ENCODE measurements at places on chromosomes 7 and 10. TPM values are rescaled to one million over a fixed set of nuclear protein-coding genes. Genes with fewer than 3 reads are reported as not detected.

DNA sequence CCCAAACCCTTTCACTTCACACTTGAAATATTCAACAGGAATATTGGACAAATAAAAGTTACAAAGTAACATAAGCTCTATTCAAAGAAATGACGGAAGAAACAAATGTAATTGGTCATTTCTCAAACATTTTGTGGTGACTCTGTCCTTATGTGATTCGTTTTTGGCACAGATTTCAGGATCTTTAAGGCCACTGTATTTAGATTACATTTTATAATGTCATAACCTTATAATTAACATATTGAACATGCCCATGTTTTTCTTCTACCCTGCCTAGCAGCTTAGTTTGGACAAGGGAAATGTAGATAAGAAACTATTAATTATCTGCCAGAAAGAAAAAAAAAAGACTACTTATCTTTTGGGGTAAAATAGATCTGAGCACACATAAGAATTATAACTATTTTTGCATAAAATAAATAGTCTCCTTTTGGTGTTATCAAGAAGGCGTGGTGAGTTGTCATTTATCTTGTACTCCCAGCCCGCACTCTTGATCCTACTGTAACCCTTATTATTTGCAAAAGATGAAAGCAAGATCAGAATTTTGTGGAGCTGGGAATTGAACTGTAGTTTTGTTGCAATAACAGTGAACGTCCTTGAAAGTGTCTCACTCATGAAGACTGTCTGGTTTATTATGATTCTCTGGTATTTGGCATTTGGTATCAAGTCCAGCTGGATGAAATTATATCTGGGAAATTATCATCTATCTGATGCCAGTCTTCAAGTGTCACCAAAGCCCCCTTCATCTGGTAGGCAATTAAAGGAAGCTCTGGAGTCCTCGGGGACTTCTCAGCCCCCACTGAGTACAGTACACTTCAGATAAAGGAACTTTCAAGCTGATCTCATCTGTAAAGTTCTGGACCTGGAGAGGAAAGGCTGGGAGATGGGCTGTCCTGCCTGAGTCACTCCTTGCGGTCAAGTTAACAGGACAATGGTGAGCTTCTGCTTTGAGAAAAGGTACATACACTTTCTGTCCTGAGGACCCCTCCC is 175.7 kb upstream of the INHBA start:
- peaks cover 44% of the 10 kb centered on the region for H3K4me1 ChIP-seq
- H3K27me3 ChIP-seq = no peaks in the 10 kb centered on the region
- H3K27ac ChIP-seq = peak overlapping the region; percentile 91
- H3K4me3 ChIP-seq = no peak overlapping the region

DNA sequence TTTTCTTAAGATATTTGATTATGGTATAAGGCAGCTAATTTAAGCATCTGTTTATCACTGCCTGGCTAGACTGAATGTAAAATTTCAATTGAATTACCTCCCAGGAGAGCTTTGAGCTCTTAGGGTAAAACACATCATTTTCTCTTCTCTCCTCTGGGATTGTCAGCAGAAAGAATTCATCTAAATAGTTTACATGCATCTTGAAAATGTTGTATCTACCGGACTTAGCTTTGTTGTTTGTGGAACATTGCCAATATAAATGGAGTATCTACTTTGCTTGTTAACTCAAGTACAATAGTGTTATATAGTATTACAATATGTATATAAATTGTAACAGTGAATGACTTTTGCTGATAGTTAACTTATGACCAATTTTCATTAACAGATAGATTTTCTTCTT is 73.3 kb downstream of the TAF3 start:
- H3K27ac ChIP-seq = no peak overlapping the region
- no peaks in the 10 kb centered on the region for H3K27me3 ChIP-seq
- H3K4me3 ChIP-seq = no peak overlapping the region
- no peaks in the 10 kb centered on the region for H3K4me1 ChIP-seq
- H3K36me3 ChIP-seq = no peaks in the 10 kb centered on the region

- no peaks in the 10 kb centered on the region for H3K27me3 ChIP-seq
- no peak for DNase-seq
- H3K4me3 ChIP-seq = peak overlapping the region; percentile 95
- H3K27ac ChIP-seq = peak overlapping the region; percentile 86
- H3K4me1 ChIP-seq = peaks cover 19% of the 10 kb centered on the region
Measured at GRCh38 chr7:92244808-92245486, 767 bp downstream of the KRIT1 start.

DNA sequence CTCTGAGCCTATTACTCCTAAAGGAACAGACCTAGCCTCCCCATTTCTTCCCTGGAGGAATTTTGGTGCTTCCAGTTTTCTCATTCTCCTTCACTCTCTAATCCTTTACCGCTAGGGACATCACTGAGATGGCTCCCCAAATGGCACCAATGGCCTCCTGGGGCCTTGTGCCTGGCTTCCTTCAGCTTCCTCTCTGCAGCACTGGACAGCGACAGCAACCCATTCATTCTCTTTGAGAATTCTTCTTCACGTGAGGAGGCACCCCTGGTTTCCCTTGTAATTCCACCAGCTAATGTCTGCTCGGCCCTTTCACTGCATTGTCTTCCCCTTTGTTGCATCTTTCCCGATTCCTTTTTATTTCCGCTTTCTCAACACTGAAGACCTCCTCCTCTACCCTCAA is 24.6 kb upstream of the KDM7A start:
- no peak overlapping the region for H3K4me3 ChIP-seq
- H3K36me3 ChIP-seq = no peaks in the 10 kb centered on the region
- DNase-seq = no peak
- H3K4me1 ChIP-seq = peaks cover 14% of the 10 kb centered on the region
- peaks cover 6% of the 10 kb centered on the region for H3K27me3 ChIP-seq
- H3K27ac ChIP-seq = no peak overlapping the region

DNA sequence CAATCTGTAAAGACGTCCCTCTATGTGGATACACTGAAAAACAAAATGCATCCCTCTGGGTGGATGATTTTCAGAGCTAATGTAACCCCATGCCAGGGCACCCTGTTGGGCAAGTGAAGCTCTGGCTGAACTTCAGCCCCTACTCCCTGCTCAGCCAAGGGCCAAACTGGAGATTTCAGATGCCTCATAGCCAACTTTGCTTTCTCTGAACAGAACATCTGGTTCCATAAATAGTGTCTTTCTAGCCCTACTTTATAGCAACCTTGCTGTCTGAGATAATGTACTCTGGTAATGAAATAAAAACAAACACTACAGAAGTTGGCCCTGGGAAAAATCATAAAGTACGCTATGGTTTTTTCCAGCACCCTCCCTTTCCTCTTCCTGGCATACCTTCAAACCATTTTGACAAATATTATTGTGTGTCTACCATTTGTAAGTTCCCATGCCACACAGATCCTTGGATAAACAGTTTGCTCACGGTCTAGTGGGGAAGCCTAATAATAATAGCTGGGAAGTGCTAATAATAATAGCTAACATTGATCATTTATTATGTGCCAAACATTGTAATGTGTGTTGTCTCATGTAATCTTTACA is 3.4 kb downstream of the ENTPD1 start:
- no peaks in the 10 kb centered on the region for H3K4me1 ChIP-seq
- no peaks in the 10 kb centered on the region for H3K36me3 ChIP-seq
- H3K27ac ChIP-seq = no peak overlapping the region
- DNase-seq = no peak
- no peaks in the 10 kb centered on the region for H3K27me3 ChIP-seq

- H3K36me3 ChIP-seq = no peaks in the 10 kb centered on the region
- peaks cover 6% of the 10 kb centered on the region for H3K4me1 ChIP-seq
- H3K4me3 ChIP-seq = no peak overlapping the region
- peak; percentile 10 for DNase-seq
- H3K27me3 ChIP-seq = no peaks in the 10 kb centered on the region
Measured at GRCh38 chr10:61313460-61313859, 139.7 kb downstream of the TMEM26 start.

- DNase-seq = no peak
- H3K27ac ChIP-seq = peak overlapping the region; percentile 51
- H3K27me3 ChIP-seq = no peaks in the 10 kb centered on the region
- H3K4me1 ChIP-seq = peaks cover 32% of the 10 kb centered on the region
- no peaks in the 10 kb centered on the region for H3K36me3 ChIP-seq
Measured at GRCh38 chr10:88792661-88793060, 9.9 kb upstream of the LIPM start.

GRCh38 chr10:72315611-72316385 is 38.9 kb downstream of the DNAJB12 start:
- H3K36me3 ChIP-seq = no peaks in the 10 kb centered on the region
- no peaks in the 10 kb centered on the region for H3K27me3 ChIP-seq
- DNase-seq = peak; percentile 84
- H3K4me1 ChIP-seq = peaks cover 33% of the 10 kb centered on the region

DNA sequence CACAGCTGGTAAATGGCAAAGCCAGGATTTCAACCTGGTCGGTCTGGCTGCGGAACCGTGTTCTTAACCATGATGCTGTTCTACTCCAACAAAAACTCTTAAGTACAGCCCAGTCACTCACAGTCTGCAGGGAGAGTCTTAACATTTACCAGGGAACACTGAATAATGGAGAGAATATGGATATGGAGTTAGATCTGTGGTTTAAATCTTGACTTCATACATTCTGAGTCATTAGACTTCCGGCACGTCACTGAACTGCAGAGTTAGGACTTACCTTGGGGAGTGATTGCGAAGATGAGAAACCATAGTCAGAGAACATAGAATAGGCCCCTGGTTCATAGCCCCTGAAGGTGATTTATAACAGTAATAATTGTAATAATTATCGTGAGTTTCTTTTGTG is 61.7 kb downstream of the ADRA2A start:
- no peak for DNase-seq
- no peaks in the 10 kb centered on the region for H3K4me1 ChIP-seq
- H3K27me3 ChIP-seq = peaks cover 2% of the 10 kb centered on the region
- H3K36me3 ChIP-seq = no peaks in the 10 kb centered on the region
- no peak overlapping the region for H3K27ac ChIP-seq

DNA sequence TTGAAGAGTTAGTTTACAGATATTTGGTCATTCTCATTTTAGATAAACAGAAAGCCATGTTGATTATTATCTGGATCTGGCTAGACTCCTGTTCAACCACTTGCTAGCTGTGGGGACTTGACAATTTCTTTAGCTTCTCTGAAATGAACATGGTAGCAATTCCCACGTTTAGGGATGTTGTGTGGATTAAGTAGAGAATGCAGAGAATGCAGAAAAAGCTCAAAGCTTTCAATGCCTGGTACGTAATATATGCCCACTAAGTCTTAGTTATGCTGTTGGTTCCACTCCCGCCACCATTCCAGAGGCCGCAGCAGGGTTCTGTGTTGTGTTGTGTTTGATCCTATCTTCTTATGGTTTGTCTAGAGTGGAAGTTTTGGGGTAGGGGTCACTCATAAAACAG is 39.2 kb upstream of the RPA3 start:
- no peaks in the 10 kb centered on the region for H3K27me3 ChIP-seq
- no peak for DNase-seq
- no peak overlapping the region for H3K27ac ChIP-seq
- no peak overlapping the region for H3K4me3 ChIP-seq
- H3K4me1 ChIP-seq = peaks cover 12% of the 10 kb centered on the region

DNA sequence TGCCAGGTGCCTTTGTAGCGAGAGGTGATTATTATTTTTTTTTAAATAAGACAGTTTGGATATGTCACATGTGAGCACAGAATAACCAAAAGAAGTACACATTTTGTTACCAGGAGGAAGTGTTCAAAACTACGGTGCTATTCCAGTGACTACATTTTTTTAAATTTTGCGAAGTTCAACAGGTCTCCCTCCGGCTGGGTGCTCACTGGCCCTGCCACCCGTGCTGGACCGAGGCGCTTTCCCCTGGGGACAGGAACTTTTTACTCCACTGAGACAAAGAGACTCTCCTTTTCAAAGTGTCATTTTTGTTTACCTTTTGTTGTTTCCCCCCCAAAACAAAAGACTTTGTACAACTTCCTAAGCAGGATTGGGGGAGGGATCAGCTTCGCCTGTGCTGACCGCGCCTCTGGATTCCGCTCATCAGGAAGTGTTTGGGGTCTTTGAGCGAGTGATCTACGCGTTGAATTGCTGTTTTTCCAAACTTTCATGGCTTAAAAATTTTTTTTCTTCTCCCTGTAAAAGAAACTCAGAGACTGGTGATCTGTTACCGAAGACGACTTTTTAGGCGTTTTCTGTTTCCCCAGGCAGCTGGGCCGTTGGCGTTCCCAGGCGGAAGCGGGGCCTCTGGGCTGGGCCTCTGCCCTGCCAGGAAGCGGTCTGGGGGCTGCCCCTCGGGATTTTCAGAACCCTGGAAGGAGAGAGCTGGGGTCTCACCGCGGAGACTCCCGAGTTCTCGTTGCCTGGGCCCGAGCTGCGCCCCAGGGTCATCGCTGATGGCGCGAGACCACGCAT is 7.2 kb downstream of the EN2 start:
- DNase-seq = peak; percentile 82
- no peak overlapping the region for H3K27ac ChIP-seq
- no peaks in the 10 kb centered on the region for H3K4me1 ChIP-seq
- no peaks in the 10 kb centered on the region for H3K36me3 ChIP-seq
- H3K4me3 ChIP-seq = no peak overlapping the region

DNA sequence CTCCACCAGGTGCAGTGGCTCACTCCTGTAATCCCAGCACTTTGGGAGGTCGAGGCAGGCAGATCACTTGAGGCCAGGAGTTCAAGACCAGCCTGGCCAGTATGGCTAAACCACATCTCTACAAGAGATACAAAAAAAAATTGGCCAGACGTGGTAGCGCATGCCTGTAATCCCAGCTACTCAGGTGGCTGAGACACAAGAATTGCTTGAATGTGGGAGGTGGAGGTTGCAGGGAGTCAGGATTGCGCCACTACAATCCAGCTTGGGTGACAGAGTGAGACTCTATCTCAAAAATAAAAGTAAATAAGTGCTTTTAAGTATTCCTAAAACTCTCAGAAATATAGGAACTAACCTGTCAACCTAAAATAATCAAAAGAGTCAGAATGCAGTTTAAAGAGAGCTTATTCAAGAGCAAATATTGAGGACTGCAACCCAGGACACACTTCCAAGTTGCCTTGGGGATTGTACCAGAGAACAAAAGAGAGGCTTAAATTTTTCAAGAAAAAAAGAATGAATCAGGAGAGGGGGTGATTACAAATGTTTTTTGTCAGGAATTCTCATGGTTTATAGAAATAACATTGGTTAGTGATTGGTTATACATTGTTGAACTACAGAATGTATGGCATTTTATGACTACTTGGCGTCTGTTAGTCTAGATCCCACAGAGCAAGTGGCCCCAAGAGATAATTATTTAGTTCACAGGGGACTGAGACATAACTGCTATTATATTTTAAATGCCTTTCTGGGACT is 33.2 kb upstream of the PPP1R9A start:
- H3K4me1 ChIP-seq = no peaks in the 10 kb centered on the region
- no peaks in the 10 kb centered on the region for H3K36me3 ChIP-seq
- no peaks in the 10 kb centered on the region for H3K27me3 ChIP-seq
- no peak for DNase-seq
- no peak overlapping the region for H3K4me3 ChIP-seq
- no peak overlapping the region for H3K27ac ChIP-seq

DNA sequence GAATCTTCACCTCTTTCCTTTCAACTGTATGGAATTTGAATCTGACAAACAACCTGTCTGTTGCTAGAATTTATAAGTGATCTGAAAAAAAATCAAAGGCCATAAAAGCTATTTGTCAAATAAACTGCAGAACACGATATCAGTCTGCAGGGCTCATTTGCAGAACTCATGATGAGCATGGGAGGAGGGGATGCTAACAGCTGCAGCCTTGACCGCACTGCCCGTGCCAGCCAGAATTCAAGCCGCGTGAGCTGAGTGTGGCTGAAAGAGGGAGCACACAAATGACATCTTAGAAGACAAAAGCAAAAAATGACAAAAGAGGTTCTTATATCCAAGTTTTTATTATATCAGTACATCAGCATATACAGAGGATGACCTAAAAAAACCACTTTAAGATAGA is 15.7 kb downstream of the LRRTM3 start:
- H3K4me1 ChIP-seq = no peaks in the 10 kb centered on the region
- H3K27me3 ChIP-seq = no peaks in the 10 kb centered on the region
- H3K27ac ChIP-seq = no peak overlapping the region
- H3K36me3 ChIP-seq = no peaks in the 10 kb centered on the region
- no peak overlapping the region for H3K4me3 ChIP-seq
- no peak for DNase-seq

Gene AGR3
- not detected for total RNA-seq

Gene LLCFC1
- not detected for total RNA-seq

Gene CALHM2
- 54.6 TPM for total RNA-seq

Gene ST8SIA6
- total RNA-seq = 0.88 TPM

Gene PRSS37
- total RNA-seq = not detected

All from osteoblast (primary cell).